ENCODE measurements at places on chromosomes 3 and 15. TPM values are rescaled to one million over a fixed set of nuclear protein-coding genes. Genes with fewer than 3 reads are reported as not detected.

GRCh38 chr3:142275856-142276255 lies 50.5 kb upstream of the GK5 start:
- no peaks in the 10 kb centered on the region for H3K27me3 ChIP-seq
- H3K27ac ChIP-seq: no peak overlapping the region
- H3K4me1 ChIP-seq: peaks cover 4% of the 10 kb centered on the region
- H3K4me3 ChIP-seq: no peak overlapping the region
- DNase-seq: no peak
- no peaks in the 10 kb centered on the region for H3K36me3 ChIP-seq

Gene ASB14
- not detected for total RNA-seq

DNA sequence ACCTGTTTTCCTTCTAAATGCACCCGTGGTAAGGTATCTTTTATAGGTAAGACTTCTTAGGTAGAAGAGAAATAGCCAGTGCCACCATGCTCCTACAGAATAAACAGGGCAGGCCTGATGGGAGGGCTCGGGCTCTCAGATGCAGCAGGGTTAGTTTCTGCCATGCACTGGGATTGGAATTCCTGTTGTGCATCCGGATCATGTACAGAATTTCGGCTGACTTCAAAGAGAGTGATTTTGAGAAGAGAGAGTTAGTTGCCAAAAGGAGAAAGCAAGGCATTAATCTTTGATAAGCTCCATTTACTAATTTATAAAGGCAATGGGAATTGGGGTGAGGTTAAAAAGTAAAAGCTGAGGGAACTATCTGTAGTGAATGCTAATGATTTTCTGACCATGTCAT lies 211.2 kb downstream of the WDR72 start:
- no peaks in the 10 kb centered on the region for H3K27me3 ChIP-seq
- H3K27ac ChIP-seq: no peak overlapping the region
- no peaks in the 10 kb centered on the region for H3K4me1 ChIP-seq
- no peaks in the 10 kb centered on the region for H3K36me3 ChIP-seq
- H3K4me3 ChIP-seq: no peak overlapping the region

Gene RARRES1
- total RNA-seq: 41.5 TPM

DNA sequence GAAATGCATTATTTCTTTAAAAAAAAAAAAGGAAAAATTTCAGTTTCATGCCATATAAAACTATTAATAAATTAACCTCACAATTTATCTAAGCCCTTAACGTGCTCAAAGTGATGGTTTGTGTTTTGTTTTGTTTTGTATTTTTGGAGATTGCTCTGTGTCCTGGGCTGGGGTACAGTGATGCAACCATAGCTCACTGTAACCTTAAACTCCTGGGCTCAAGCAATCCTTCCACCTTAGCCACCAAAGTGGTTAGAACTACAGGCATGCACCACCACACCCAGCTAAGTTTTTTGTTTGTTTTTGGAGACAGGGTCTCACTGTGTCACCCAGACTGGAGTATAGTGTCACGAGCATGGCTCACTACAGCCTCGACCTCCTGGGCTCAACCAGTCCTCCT lies 180.7 kb downstream of the UBE2E2 start:
- DNase-seq: no peak
- no peaks in the 10 kb centered on the region for H3K36me3 ChIP-seq
- no peak overlapping the region for H3K4me3 ChIP-seq

- no peaks in the 10 kb centered on the region for H3K36me3 ChIP-seq
- no peak overlapping the region for H3K4me3 ChIP-seq
- no peaks in the 10 kb centered on the region for H3K4me1 ChIP-seq
- no peak overlapping the region for H3K27ac ChIP-seq
- DNase-seq: no peak
- no peaks in the 10 kb centered on the region for H3K27me3 ChIP-seq
Measured at GRCh38 chr3:26682406-26682805, 59.8 kb downstream of the LRRC3B start.

DNA sequence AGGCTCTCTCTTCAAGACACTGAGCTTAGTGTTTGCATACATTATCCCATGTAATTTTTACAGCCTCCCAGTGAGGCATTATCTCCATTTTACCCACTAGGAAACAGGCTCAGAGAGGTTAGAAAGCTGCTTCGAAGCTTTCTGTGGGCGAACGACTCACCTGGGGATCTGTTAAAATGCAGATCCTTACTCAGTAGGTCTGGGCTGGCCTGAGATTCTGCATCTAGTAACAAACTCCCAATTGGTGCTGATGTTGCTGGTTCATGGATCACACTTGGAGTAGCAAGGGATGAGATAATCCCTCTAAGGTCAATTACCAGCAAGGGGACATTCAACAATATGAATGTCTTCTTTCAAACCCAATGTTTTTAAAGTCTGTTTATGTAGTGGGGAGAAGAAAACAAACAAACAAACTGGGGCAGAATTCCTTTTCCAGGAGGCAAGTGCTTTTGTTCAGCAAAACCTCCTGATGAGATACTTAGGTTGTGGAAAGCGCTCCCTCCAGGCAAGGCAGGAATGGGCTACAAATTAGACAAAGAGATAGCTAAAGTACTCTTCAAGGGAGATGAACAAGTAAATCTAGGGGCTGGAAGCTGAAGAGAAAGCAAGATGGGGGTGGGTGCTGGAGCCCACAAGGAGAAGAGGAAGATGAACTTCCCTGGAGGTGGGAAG lies 311.9 kb downstream of the SHQ1 start:
- H3K36me3 ChIP-seq: no peaks in the 10 kb centered on the region
- H3K27me3 ChIP-seq: no peaks in the 10 kb centered on the region
- H3K4me3 ChIP-seq: no peak overlapping the region
- H3K27ac ChIP-seq: no peak overlapping the region
- DNase-seq: no peak

Gene FETUB
- not detected for total RNA-seq

GRCh38 chr15:82130248-82130647 lies 84.4 kb upstream of the MEX3B start:
- H3K27ac ChIP-seq: no peak overlapping the region
- H3K4me1 ChIP-seq: no peaks in the 10 kb centered on the region
- no peaks in the 10 kb centered on the region for H3K27me3 ChIP-seq
- no peaks in the 10 kb centered on the region for H3K36me3 ChIP-seq
- no peak overlapping the region for H3K4me3 ChIP-seq

DNA sequence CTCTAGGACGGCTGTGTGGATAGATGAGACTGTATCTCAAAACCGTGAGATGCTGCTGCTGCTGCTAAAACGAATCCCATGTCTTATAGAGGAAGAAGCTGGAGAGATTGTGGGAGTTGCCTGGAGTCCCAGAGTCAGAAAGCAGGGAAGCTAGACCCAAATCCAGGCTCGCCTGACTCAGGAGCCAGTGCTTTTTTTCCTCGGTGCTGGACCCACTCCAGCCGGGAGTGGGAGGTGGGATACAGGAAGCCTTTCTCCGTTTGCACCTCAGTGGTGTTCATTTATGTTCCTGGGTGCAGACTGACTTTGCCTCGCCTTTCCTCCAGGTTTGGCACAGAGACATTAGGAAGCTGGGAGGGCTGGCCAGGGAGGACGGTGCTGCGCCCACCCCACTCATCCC lies 150.9 kb upstream of the LINGO1 start:
- H3K4me1 ChIP-seq: no peaks in the 10 kb centered on the region
- H3K27ac ChIP-seq: no peak overlapping the region
- no peak for DNase-seq
- no peaks in the 10 kb centered on the region for H3K36me3 ChIP-seq
- no peak overlapping the region for H3K4me3 ChIP-seq
